ENCODE measurements at places on chromosomes 6 and 20.

DNA sequence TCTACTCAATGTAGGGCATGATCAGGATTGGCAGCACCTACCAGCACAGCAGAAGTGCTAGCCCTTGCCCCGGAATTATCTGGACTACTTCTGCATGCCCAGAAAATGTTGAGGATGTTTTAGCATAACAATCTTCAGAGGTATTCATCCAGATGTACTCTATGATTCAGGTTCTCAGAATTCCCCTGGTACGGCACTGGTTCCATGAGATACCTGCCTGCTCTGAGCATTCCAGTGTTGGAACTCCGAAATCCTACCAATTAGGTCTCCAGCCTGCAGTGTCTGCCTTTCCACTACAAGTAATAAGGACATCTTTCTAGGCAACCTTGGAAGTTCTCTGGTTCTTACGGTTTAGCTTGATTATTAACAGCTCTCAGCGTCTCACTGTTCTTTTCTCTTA is 554.5 kb downstream of the HACE1 start:
- no peak for DNase-seq

DNA sequence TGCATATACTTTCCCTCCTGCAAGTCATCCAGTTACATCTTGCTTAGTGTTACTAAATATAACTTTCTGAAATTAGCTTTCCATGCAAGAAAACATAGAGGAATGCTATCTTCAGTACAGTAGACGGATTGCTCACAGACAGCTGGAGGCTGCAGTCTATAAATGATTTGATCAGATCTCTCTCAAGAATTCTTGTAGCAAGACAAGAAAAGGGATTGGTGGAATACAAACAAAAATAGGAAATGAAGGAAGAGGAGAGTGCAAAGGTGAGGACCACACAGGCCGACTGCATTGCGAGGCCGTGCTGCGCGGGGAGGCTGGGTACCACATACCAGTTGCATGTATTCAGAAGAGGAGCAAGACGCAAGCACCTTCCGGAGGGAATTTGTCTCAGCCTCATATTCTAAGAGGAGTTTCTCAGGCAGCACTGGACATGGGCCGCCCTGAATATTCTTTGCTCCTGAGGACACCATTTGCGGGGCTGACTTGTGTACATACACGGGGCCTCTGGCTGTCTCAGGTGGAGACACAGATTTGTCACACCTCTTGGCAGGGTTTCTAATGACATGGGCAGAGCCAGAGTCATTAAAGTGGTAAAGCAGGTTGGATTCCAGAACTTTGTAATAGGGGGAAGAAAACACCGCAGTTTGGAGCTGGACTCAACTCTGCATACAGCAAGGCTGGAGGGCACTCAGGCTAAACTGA is 22.7 kb upstream of the KIF25 start:
- no peak for DNase-seq

DNA sequence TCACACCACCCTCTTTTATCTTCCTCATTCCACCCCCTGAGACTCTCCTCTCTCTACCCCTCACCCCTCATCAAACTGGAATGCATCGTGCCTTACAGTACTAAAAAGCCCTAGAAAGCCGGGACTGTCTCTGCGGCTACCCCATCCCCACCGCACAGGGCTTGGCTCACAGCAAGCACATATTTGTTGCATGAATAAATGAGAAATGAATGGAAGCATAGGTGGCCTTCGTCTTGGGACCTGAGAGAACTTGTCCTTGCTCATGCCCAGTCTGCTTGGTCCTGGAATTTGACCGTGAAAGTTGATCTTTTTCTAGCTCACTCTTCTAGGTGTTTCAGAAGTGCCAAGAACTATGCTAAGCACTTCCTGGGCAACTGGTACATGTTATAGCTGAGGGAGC is 53.3 kb downstream of the APCDD1L start:
- DNase-seq: no peak

DNA sequence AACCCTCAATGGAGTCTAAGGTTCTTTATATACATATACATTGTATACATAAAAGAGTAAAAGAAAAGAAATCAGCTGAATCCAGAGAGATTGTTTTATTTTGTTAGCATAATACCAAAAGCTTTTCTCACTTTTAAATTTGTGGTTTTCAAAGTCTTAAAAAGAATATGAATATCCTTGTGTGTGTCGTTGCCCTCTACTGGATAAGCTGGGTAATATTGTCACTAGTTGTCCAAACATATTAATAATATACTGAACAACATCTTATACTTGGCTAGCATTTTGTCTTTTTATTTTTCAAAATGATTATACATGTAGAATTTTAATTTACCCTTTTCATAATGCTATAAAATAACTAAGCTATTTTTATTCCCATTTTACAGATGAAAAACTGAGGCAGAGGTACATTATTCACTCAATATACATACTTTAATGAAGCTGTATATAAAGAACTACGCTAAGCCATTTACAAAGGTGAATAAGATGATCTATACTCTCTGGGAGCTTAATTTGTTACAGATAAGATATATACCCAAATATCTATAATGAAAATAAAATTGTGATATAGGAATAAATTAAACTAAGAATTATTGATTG is 531.7 kb downstream of the TFAP2B start:
- no peak for DNase-seq

DNA sequence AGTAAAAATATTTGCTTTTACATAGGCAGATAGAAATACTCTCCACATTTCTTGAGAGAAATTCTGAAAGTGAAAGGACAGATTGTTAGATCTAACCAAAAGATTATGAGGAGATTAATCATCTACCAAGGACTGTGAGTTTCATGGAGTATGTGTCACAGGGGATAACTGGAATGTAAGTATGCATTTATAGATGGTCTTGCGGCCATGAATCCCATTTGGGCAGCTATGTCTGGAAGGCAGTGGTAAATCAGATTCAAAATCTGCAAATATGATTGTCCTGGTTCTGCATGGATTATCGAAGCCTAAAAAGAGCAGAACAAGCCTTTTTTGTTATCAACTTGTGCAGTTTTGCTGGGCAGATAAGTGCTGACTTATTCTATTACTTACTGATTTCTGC is 293.8 kb downstream of the RFPL4B start:
- no peak for DNase-seq

DNA sequence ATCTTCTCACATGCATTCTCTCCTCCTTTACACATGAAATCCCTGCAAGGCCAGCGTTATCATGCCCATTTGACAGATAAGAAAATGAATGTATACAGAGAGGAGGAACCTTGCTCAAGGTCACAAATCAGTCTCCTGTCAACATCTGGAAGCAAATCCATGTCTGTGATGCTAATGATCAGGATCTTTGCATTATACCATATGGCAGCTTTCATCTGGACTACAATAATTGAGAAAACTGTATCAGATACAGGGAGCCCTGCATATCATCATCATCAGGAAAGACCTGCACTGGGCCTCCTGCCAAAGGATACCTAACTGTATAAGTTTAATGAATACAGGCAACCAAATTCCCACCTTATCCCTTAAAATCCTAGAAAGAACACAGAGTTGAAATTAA is 213.7 kb downstream of the PTPRT start:
- no peak for DNase-seq

DNA sequence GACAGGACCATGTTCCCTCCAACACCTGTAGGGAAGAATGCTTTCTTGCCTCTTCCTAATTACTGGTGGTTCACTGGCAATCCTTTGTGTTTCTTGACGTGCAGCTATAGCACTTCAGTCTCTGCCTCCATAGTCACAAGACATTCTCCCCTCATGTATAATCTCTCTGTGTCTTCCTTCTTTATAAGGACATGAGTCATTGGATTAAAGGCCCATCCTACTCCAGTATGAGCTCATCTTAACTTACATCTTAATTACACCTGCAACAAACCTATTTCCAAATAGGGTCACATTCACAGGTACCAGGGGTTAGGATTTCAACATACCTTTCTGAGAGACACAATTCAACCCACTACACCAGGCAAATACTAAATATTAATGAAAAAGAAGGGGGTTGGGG is 213.6 kb downstream of the RNGTT start:
- DNase-seq: no peak

DNA sequence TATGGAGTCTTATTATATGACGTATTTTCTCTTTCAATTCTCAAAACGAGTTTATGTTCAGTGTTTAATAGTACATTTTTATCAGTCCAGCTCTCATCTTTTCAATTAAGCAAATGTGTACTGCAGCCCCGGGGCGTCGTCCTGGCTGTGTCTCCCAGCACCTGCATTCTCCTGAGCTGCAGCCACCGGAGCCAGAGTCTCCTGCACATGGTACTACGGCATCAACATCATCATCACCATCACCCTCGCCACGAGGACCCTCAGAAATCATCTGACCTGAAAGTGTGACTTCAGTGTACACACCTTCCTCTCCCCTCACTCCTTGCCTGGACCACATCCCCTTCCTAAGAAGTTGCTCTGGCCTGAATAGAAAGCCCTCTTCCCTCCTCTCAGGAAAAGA is 267.7 kb upstream of the ARID1B start:
- no peak for DNase-seq

GRCh38 chr6:54059683-54060082 is 51.6 kb upstream of the MLIP start:
- DNase-seq: no peak

DNA sequence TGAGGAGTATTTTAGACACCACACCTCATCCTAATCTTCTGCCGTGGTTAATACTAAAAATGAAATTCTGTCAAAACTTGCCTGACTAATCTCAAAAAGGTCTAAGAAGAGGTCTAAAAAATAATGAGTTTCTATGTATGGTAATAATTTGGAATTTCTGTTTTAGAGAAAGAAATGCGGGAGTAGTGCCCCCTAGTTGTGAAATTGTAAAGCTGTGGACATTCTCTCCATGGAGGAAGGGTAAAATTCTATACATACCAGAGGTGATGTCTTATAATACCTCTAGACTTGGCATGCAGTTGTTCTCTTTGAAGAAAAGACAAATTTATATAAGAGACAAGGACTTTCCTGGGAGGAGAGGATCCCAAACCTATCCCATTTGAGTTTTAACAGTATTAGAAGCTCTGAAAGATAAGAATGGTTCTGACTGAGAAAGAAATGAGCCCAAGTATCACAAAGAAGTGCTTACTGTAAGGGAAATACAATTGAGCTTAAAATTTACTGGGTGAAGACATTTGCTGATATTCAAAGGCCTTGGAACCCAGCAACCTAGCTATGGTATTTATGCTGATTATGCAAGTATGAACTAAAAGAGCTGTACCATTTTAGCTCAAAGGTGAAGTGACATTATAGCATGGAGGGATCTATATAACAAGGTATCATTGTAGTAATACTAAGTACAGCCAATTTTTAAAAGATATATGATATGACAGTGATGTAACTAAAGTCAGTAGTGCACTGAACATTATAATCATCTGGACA is 5.1 kb upstream of the EPHA7 start:
- no peak for DNase-seq

DNA sequence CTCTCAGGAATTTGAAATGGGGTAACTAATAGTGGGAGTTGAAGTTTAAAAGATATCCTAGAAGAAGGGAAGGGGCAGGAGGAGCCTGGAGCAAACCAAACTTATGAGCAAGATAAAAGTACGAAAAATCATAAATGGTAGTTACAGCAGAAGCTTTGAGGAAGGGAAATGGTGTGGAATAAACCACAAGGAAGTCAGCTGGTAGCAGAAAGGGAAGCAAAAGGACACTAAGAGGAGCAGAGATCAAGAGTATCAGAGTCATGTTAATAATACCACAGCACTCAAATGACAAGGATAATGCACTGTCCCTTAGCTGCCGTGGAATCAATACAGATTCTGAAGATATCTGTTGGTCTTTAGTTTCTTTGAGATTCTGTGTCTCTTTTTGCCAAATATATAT is 44.9 kb upstream of the CCDC28A start:
- DNase-seq: no peak

- DNase-seq: no peak
These were observed 116.6 kb downstream of the CBLN4 start for GRCh38 chr20:55888685-55889084.

- DNase-seq: no peak
These were observed 15.9 kb downstream of the RIMS1 start for GRCh38 chr6:71902261-71902660.

GRCh38 chr20:18252597-18253451 is 35.5 kb upstream of the ZNF133 start:
- no peak for DNase-seq

GRCh38 chr6:26299286-26300042 is 65.5 kb upstream of the BTN3A2 start:
- no peak for DNase-seq

GRCh38 chr6:18269253-18269652 is 4.9 kb upstream of the DEK start:
- DNase-seq: no peak

GRCh38 chr6:126944512-126944911 is 174.0 kb upstream of the RSPO3 start:
- DNase-seq: no peak

GRCh38 chr6:14693301-14694192 is 552.3 kb upstream of the JARID2 start:
- no peak for DNase-seq

DNA sequence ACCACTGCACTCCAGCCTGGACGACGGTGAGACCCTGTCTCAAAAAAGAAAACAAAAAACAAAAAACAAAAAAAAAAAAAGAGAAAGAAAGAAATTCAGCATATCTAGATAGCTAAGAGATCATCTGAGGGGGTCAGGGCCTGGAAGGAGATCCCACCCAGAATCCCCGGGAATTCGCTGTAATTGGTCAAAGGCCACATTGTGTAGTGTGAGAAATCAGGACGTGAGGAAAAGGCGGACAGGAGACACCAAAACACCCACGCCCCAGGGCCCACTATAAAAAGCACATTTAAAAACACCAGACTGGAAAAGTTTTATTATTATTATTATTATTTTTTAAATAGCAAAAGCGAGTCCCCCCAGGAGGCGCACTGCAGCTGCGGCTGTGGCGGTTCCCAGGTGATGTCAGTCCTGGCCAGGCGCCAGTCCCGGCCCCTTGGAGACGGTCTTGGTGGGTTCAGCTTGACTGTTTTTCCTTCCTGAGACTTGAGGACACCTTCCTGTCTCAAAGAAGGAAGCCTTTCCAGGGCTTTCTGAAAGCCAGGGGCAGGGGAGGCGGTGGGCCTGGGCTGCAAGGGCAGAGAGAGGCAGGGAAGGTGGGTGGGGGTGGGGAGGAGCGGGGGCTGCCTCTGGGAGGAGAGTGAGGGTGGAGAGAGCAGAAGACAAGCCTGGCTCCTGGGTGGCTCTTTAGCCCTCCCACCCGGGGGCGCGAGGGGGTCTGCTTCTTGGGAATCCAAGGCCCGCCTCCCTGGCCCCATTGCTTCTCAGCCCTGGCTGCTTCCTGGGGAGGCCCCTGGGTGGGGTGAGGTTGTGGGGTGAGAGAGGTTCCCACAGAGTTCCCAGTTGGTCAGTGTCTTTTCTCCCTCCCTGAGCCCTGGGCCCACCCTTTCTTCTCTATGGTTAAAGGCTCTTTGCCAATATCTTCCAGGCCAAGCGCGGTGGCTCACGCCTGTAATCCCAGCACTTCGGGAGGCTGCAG is 14.5 kb downstream of the TCF15 start:
- DNase-seq: no peak

GRCh38 chr6:143734641-143735063 is 56.9 kb downstream of the PHACTR2 start:
- no peak for DNase-seq

DNA sequence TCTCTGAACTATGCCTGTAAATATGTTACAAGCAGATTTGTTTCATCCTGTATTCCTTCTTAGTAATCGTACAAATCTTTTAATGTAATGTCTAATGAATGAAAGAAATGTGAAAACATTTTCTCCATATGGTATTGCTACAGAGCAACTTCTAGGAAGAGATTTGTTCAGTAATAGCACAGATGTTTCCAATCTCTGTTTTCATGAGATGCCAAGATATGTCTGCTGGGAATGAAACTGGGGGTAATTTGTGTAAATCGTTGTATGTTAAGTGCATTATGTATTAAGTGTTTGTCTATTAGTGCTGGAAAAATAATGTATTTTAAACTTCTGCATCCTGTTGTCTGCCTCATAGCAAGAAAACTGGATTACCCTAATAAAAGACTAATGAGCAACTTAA is 722.2 kb upstream of the EYS start:
- DNase-seq: no peak

Data from activated gamma-delta T cell treated with Interleukin-2 at 50 U/mL for 16 hours (primary cell).